ENCODE measurements at places on chromosomes 5 and 9. TPM values are rescaled to one million over a fixed set of nuclear protein-coding genes. Genes with fewer than 3 reads are reported as not detected.

Gene TMEM245
- 101 TPM for total RNA-seq

Gene ZBED3
- total RNA-seq = 6.0 TPM

DNA sequence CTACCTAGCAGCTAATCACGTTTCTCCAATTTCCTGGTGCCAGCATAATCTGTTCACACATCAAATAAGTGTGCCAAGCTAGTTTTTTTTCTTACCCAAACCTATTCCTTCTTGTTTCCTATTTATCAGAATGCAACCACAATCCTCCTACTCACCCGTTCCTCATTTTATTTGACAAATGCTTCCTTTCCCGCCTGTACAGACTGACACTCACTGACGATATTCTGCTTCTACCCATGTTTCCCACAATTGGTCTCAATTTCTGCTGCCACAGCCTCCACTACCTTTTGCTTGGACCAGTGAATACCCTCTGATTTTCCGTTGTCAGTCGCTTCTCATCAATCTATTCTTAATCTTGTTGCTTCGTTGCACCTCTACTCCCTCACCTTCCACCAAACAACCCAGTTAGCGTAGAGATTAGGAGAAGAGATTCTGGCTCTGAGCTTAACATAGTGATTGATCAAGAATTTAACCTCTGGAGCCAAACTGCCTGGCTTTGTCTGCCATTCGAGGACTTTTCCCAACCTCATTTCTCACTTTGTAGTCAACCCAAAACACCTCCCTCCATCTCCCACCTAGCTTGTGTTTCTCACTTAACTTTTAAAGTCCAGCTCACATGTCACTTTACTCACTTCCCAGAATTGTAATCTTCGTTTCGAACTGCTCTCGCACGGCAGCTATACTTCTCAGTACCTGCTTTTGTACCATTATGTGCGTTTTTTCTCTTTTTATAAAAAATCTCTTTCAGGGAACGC, 729 bp upstream of the TMEM38B start:
- DNase-seq = no peak

DNA sequence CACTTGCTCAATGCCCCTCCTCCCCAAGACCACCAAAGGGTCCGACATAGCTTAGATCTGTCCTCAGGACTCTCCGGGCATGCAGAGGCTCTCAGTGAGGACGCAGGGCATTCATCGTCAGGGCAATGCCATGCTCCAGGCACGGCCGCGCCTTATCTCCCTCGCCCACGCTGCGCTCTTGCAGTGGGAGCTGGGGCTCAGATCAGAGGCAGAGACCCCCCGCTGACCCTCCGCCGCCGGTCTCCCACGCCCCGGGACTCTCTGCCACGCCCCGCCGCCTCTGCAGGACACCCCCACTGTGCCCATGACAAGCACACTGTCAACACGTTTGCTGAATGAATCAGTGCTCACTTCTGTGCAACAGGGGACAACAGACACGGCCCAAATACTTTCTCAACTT, 140.7 kb downstream of the ADAMTS2 start:
- no peak for DNase-seq

DNA sequence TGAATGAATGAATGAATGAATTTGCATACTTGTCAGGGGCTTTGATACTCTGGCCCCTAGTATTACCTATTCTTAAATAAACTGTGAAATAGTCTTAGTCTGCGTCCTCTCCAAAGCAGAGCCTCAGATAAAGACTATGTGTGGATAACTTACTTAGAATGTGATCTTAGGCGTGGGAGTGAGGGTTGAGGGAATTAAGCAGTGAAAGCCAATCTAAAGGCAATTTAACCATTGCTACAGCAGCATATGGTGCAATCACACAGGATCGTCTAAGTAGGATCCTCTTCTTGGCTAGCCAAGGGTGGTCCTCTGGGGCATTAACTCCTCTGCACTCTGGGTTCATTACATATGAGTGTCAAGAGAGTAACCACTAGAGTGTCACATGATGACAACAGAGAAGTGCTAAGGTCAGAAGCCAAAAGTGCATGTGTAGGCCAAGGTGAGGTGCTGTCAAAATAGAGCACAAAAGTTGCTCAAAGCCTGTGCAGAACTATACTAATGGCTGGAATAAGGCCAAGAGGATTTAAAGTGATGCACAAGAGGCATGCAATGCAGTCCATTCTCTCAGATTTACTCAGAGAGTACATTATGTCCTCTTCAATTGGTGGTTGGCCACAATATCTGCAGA, 274.4 kb upstream of the SEMA6A start:
- peak; percentile 35 for DNase-seq

DNA sequence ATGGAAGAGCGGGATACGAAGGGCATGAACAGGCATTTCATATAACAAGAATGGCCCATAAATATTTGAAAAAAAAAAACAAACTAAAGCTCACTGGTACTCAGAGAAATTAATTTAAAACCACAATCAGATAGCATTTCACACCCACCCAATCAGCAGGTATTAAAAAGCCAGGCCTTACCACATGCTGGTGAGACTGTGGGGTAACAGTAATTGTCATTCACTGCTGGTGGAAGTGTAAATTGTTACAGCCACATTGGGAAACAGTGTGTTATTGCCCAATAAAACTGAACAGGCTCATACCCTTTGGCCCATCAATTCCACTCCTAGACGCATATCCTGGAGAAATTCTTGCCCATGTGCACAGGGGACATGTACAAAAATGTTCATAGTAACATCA, 66.0 kb downstream of the PLAC8L1 start:
- DNase-seq = no peak

DNA sequence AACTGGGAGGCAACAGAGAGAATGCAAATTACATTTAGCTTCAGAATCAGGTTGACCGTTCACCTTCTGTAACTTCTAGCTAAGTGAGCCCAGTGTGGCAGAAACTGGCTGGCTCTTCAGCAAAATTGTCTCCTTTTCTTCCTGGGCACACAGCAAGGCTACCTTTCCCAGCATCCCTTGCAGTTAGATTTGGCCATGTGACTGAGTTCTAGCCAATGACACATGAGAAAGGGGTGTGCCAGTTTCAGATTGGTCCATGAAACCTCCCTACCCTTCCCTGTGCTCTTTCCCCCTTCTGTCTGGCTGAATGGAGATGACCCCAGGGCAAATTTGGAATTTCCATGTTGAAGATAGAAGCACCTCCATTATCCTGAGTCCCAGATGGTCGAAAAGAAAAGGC, 72.5 kb upstream of the SMIM23 start:
- DNase-seq = no peak

DNA sequence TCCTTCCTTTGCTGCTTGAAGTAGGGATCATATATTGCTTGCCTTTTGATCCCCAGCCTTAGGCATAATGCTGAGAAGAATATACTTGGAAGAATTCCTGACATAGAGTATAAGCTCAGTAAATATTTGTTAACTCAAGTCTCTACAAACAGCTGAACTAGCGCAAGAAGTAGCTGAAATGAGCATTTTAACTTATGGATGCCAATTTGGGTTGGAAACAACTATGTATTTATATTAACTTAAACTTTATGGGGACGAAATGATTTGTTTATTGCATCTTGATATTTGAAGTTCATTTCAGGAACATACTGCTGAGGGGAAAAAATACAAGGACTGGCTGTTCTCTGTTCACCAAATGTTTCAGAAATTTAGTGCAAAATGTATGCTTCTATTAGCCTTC, 258.7 kb downstream of the CDH12 start:
- DNase-seq = no peak

DNA sequence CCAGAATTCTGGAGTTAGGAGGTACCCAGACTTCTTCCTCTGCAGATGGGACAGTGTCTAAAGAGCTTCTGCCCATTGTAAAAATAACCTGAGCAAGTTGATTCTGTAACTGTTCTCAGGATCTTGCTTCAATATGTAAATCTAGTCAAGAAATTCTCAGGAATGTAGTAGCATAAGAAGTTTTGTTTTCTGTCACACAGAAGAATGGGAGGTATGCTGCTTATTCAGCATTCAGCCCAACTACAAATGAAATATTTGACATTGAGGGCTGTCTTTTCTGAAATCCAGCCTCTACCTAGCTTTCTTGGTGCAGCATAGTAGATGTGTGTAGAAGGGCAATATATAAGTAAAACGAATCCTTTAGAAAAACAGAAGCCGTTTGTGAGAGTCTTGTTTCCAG, 13.8 kb downstream of the MACIR start:
- no peak for DNase-seq

DNA sequence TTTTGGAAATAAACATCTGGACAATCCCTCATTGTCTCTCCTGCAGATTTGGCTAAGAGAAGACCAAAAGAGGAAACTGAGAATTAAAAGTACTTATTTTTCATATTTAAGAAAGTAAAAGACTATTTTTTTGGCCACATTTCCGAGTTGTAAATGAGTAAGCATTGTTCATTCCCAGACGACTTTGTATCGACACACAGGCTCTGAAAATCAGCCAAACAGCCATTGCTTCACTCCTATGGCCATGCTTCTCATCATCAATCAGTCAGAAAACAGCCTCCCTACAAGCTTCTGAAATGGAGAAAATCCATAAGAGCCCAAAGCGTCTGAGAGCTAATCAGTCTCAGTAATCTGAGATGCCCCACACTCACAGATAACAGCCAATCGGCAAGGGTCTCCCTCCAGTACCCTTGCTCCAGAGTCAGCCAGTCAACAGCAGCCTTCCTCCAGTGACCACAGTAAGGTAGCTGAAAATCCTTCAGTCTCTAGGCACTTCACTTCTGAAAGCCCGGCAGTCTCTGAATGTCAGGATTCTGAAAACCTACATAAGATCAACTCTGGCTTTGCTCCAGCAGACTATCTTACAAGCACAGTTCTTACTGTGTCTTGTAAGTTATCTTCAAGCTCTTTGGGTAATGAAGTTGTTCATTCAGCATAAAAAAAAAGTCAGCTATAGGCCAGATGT, 30.9 kb downstream of the CDO1 start:
- no peak for DNase-seq

All from hepatocyte (in vitro differentiated cells).